ENCODE measurements at places on chromosomes 2 and 18.

GRCh38 chr2:10493634-10494281, 45.6 kb upstream of the ODC1 start:
- peak; percentile 88 for DNase-seq

DNA sequence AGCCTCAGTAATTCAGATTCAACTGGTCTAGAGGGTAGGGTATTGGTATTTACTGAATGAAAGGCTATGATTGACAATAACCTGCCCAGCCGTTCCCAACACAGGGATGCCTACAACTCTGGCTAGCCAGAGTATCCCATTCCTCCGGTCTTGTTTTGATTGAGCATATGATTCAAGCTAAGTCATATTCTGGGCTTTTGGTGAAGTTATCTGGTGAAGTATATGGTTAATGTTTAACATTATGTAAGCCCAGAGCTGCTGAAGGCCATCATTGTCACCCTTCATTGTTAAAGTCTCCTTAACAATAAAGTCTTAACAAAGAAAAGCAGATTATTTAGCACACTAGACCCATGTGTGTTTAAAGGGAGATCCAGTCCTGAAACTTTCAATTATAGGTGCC, 152.6 kb downstream of the EXOC6B start:
- no peak for DNase-seq

DNA sequence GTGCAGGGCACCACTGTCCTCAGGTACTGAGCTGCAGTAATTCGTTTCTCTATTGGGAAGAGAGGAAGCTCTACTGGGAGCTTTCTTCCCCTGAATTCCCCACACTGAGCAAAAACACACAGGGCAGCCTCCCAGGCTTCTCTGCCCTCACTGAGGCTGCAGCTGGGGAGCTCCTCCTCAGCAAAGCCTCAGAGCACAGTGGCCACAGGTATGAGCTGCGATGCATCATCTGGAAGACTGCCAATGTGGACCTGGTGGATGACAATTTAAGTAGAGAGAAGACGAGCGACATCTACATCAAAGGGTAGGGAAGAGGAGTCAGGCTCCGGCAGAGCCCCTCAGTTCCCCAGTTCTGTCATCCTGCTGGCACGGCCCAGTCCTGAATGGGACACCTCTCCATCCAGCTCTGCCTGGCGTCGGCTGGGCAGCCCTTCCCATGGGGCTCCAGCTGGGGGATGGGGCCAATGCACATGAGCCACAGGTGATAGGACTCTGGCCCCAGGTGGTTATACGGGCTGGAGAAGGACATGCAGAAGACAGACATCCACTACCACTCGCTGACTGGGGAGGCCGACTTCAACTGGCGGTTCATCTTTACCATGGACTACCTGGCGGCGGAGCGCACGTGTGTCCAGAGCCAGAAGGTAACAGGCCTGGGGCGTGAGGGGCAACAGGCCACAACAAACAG, 37.6 kb downstream of the LMAN2L start:
- DNase-seq = no peak

DNA sequence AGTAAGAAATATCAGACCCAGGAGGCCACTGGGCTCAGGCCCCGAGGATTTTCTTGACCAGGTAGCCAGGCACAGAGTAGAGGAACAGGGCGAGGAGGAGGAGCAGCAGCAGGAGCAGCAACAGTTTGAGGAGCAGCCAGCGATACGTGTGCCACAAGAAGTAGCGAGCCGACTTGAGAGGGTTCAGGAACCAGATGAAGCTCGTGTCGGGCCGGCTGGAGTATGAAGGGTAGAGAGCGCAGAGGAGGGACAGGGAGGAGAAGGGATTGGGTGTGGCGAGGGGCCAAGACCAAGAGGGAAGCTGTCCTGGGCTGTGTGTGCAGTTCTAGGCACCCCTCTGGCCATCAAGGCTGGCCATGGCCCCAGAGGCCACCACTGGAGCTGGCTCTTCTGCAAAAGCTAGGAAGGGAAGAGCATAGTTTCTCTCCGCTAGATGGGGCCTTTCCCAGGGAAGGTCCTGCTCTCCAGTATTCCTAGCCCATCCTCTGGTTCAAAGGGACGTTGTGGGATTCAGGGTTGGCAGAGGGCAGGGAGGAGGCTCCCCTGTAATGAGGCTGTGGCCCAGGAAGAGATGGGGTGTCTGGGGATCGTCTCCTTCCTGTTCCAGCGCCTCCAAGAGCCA, 17.8 kb downstream of the OTOF start:
- DNase-seq = no peak

GRCh38 chr2:190912726-190913125, 32.1 kb downstream of the GLS start:
- no peak for DNase-seq

GRCh38 chr2:180692322-180692721, 288.1 kb upstream of the UBE2E3 start:
- no peak for DNase-seq
